IMR-90 (cell line): ENCODE measurements at places on chromosomes 6 and 20. TPM values are rescaled to one million over a fixed set of nuclear protein-coding genes. Genes with fewer than 3 reads are reported as not detected.

The DNAH8 gene
- under 0.01 TPM in 1 of 2 replicates, not detected in the other for total RNA-seq

The LST1 gene
- total RNA-seq = not detected in 2 replicates

The CASP8AP2 gene
- 11.1 and 19.2 TPM in 2 replicates for total RNA-seq

The KIF6 gene
- under 0.01 TPM in 1 of 2 replicates, not detected in the other for total RNA-seq

The JPH2 gene
- 0.54 and 0.83 TPM in 2 replicates for total RNA-seq

The TREM2 gene
- not detected in 2 replicates for total RNA-seq

The ENPP1 gene
- total RNA-seq = 38.9 and 39.4 TPM in 2 replicates

The MMP24OS gene
- total RNA-seq = 5.9 and 7.2 TPM in 2 replicates

The CLIC5 gene
- not detected in 2 replicates for total RNA-seq

The POPDC3 gene
- 25.8 and 29.4 TPM in 2 replicates for total RNA-seq

The RIMS1 gene
- 3.3 and 3.8 TPM in 2 replicates for total RNA-seq

The RNF217 gene
- total RNA-seq = 16.7 and 20.4 TPM in 2 replicates

The ARMC12 gene
- 0.18 and 0.28 TPM in 2 replicates for total RNA-seq

The TRIM15 gene
- total RNA-seq = not detected in 2 replicates

The DLK2 gene
- 0.90 and 1.1 TPM in 2 replicates for total RNA-seq

The GNRH2 gene
- total RNA-seq = 0.18 and 0.28 TPM in 2 replicates

The SLC22A2 gene
- total RNA-seq = not detected in 2 replicates

The TSBP1 gene
- total RNA-seq = not detected in 2 replicates

The PHF3 gene
- 27.8 and 46.9 TPM in 2 replicates for total RNA-seq

The RHAG gene
- total RNA-seq = not detected in 2 replicates

The TRIM26 gene
- total RNA-seq = 22.6 and 23.3 TPM in 2 replicates

The ID4 gene
- total RNA-seq = 3.0 and 11.1 TPM in 2 replicates

The SUMO4 gene
- total RNA-seq = 1.9 and 2.2 TPM in 2 replicates

The EYA4 gene
- total RNA-seq = 11.1 and 11.9 TPM in 2 replicates

The TMC2 gene
- total RNA-seq = not detected in 2 replicates

The PRKN gene
- total RNA-seq = 0.18 and 0.28 TPM in 2 replicates

The BCAS1 gene
- total RNA-seq = under 0.01 TPM in 2 replicates

The UNC5CL gene
- not detected in 2 replicates for total RNA-seq

The MSH5 gene
- total RNA-seq = 4.7 and 5.6 TPM in 2 replicates

The OR14J1 gene
- total RNA-seq = not detected in 2 replicates

The IPCEF1 gene
- under 0.01 TPM in 2 replicates for total RNA-seq

The CST2 gene
- total RNA-seq = not detected in 2 replicates

The TSHZ2 gene
- total RNA-seq = under 0.01 TPM in 1 of 2 replicates, not detected in the other

The AKAP7 gene
- total RNA-seq = 0.54 and 3.3 TPM in 2 replicates

The COMMD7 gene
- total RNA-seq = 46.9 and 51.8 TPM in 2 replicates
